CD8-positive, alpha-beta memory T cell (primary cell): ENCODE measurements at places on chromosomes 2 and 18.

DNA sequence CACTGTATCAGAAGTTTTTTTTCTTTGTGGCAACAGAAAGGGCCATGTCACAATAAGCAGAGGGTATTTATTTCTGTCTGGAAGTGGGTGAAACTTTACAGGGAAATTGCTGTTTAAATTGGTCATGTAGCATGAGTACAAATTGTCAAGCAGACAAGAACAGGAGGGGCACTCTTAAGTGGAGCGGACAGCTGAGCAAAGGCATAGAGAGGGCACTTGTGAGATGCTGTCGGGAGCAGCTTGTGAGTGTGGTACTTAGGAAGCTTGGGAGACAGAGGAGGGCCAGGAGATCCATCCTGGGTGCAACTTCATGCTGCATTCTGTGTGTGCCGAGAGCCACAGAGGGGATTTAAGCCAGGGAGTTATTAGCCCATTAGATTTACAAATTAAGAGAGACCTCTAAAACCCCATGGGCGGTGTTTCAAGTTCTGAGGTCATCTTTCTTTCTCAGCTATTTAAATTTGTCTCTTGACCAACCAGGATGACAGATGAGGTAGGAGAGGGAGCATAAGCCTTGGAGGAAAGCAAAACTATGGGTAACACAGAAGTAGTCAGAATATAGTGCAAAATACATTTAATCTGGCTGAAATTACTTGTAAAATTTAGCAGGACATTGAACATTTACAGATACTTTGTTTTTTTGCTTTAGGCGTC is 30.4 kb downstream of the INPP4A start:
- peaks cover 100% of the 10 kb centered on the region for H3K4me1 ChIP-seq
- H3K27ac ChIP-seq: no peak overlapping the region
- no peak for DNase-seq
- no peaks in the 10 kb centered on the region for H3K27me3 ChIP-seq
- no peak overlapping the region for H3K4me3 ChIP-seq

GRCh38 chr18:67232406-67232805 is 284.1 kb downstream of the DSEL start:
- DNase-seq: no peak
- no peak overlapping the region for H3K4me3 ChIP-seq
- no peaks in the 10 kb centered on the region for H3K27me3 ChIP-seq
- no peaks in the 10 kb centered on the region for H3K4me1 ChIP-seq

- DNase-seq: no peak
- H3K36me3 ChIP-seq: peaks cover 38% of the 10 kb centered on the region
- no peaks in the 10 kb centered on the region for H3K4me1 ChIP-seq
- no peaks in the 10 kb centered on the region for H3K27me3 ChIP-seq
- no peak overlapping the region for H3K27ac ChIP-seq
- H3K4me3 ChIP-seq: no peak overlapping the region
These were observed 80.6 kb downstream of the UXS1 start for GRCh38 chr2:106113361-106113966.

DNA sequence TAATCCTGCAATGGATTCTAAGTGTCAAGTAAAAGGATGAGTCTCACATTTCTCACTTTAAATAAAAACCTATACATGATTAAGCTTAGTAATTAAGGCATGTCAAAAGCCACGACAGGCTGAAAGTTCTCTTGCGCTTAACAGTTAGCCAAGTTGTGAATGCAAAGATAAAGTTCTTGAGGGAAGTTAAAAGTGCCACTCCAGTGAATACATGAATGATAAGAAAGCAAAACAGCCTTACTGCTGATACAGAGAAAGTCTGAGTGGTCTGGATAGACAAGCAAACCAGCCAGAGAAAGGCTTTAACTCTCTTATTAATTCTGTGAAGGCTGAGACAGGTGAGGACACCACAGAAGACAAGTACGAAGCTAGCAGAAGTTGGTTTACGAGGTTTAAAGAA is 12.7 kb downstream of the THOC1 start:
- H3K4me3 ChIP-seq: no peak overlapping the region
- no peaks in the 10 kb centered on the region for H3K27me3 ChIP-seq
- H3K4me1 ChIP-seq: no peaks in the 10 kb centered on the region
- H3K27ac ChIP-seq: no peak overlapping the region
- H3K36me3 ChIP-seq: peaks cover 31% of the 10 kb centered on the region
- no peak for DNase-seq

GRCh38 chr2:227903381-227903780 is 31.9 kb downstream of the DAW1 start:
- no peak for DNase-seq
- no peaks in the 10 kb centered on the region for H3K27me3 ChIP-seq
- H3K36me3 ChIP-seq: no peaks in the 10 kb centered on the region
- H3K27ac ChIP-seq: no peak overlapping the region
- H3K4me3 ChIP-seq: no peak overlapping the region
- no peaks in the 10 kb centered on the region for H3K4me1 ChIP-seq

GRCh38 chr2:201127570-201127969 is 11.6 kb downstream of the CFLAR start:
- peak overlapping the region; percentile 52 for H3K4me3 ChIP-seq
- H3K4me1 ChIP-seq: peaks cover 97% of the 10 kb centered on the region
- H3K27ac ChIP-seq: peak overlapping the region; percentile 70
- H3K27me3 ChIP-seq: no peaks in the 10 kb centered on the region
- no peak for DNase-seq
- H3K36me3 ChIP-seq: peaks cover under 1% of the 10 kb centered on the region

DNA sequence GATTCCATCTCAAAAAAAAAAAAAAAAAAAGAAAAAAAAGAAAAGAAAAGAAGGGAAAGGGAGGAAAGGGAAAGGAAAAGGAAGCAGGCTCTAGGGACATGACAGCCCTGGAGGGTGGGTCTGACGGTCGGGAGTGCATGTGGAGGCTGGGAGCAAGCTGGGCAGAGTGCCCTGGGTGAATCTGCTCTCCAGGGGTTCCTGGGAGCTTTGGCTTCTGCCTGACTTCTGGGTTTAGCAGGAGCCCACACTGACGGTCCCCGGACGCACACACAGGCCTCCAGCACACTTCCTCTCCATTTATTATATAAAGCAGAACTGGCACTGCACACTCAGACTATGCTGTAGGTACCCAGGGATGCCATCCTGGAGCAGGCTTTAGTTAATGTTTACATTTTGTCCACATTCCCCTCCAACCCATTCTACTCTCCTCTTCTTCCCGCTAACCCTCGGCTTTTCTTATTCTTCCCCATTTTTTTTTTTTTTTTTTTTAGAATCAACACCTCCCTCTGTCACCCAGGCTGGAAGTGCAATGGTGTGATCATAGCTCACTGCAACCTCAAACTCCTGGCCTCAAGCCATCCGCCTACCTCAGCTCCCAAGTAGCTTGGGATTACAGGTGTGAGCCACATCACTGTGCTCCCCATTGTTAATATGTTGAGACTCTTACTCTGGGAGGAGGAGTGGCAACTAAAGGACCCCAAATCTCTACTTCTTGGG is 151.1 kb upstream of the SLC1A4 start:
- H3K4me1 ChIP-seq: no peaks in the 10 kb centered on the region
- H3K27me3 ChIP-seq: no peaks in the 10 kb centered on the region
- DNase-seq: no peak
- H3K4me3 ChIP-seq: no peak overlapping the region
- H3K36me3 ChIP-seq: no peaks in the 10 kb centered on the region

DNA sequence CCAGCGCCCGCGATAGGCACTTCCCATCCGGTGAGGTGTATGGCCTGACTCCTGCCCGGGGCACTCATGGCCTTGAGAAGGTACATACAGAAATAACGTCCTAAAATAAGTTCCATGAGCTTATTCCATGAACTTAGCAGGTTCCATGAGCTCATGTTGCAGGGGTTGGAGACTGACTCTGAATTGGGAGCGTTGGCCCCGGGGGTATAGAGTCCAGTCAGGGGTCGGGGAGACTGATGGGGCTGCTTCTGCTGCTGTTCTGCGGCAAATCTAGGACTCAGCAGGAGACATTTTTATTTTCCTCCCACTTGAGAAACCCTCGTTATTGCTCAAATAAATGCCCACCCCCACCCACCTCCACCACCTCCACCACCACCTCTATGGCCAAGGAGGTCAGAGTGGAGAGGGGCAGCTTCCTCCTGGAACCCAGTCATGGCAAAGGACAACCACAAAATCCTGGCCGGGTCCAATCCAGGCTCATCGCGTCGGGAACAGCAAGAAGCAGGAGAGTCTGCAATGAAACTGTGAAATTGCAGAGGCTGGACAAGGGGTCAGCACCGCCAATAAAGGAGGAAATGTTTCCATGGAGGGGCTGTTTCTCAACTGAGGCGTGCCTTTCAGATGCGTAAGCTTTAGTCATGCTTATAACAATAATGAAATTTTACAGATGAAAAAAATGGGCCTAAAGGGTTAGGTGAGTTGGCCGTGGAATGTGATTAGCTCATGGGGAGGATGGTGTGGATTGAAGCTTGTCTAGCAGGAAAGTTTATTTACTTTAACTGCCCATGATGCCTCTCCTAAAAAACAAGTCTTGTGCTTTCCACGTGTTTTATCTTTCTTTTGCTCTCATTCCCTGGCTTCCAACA is 136.6 kb upstream of the ALKAL2 start:
- DNase-seq: no peak
- no peak overlapping the region for H3K27ac ChIP-seq
- H3K27me3 ChIP-seq: no peaks in the 10 kb centered on the region

DNA sequence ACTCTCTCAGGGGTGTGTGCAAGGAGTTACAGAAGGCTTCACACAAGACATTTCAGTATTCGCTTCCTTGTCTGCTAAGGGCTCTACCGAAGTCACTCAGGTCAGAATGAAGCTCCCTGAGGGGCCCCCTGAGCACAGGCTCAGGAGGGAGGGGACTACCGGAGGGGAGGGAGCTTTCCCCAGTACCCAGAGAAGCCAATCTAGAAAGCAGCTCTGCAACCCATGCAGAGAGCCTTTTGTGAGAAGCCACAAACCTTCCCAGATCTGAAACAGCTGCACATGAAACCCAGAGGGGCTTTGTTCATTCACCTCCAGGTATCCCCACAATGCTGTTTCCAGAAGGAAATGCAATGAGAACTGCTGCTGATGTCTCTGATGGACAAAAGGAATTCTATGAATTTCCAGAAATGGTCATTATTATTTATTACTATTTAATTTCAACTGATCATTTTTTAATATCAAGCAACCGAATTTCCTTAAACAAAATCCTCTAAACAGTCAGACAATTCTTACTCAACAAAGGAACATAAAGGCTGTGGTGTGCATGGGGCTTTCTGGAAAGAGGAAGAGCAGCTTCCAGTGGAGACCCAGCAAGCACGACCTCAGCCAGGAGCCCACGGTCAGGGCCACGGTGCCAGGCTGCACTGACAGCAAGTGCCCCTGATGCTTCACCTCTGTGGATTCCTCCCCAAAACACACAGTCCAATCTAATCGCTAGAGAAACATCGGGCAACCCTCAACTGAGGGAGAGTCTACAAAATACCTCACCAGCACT is 42.0 kb downstream of the NDUFA10 start:
- DNase-seq: no peak
- H3K4me3 ChIP-seq: no peak overlapping the region
- no peaks in the 10 kb centered on the region for H3K27me3 ChIP-seq

- H3K4me1 ChIP-seq: peaks cover 11% of the 10 kb centered on the region
- H3K4me3 ChIP-seq: no peak overlapping the region
- no peaks in the 10 kb centered on the region for H3K27me3 ChIP-seq
- no peak overlapping the region for H3K27ac ChIP-seq
These were observed 6.7 kb downstream of the ASB1 start for GRCh38 chr2:238433300-238433915.
